Pericardium fibroblast (primary cell): ENCODE measurements at places on chromosomes 13 and 19. TPM values are rescaled to one million over a fixed set of nuclear protein-coding genes. Genes with fewer than 3 reads are reported as not detected.

The ZNF814 gene
- total RNA-seq = 2.9 and 7.7 TPM in 2 replicates

The UBA52 gene
- total RNA-seq = 1,240 and 1,337 TPM in 2 replicates

The RAB4B gene
- total RNA-seq = 21.3 and 37.3 TPM in 2 replicates

The C1QTNF9 gene
- total RNA-seq = not detected in 2 replicates

The FCHO1 gene
- 0.09 and 1.9 TPM in 2 replicates for total RNA-seq

The GRWD1 gene
- 17.7 and 23.2 TPM in 2 replicates for total RNA-seq

The TYROBP gene
- total RNA-seq = not detected in 2 replicates
